Muscle of arm (tissue), 14 donors: ENCODE measurements at places on chromosomes 6 and 20. TPM values are rescaled to one million over a fixed set of nuclear protein-coding genes. Genes with fewer than 3 reads are reported as not detected.

ZBTB12 gene
- polyA plus RNA-seq = 12.8 TPM

CST2 gene
- polyA plus RNA-seq = not detected

NRN1 gene
- 32.1 TPM for polyA plus RNA-seq

SNX5 gene
- 90.3 TPM for polyA plus RNA-seq

PIGU gene
- 27.5 TPM for polyA plus RNA-seq

NR2E1 gene
- polyA plus RNA-seq = not detected

OPN5 gene
- 0.12 TPM for polyA plus RNA-seq

CEP43 gene
- 25.9 TPM for polyA plus RNA-seq

FAM217A gene
- polyA plus RNA-seq = 0.86 TPM

PPP1R16B gene
- 6.6 TPM for polyA plus RNA-seq

TUBB2A gene
- 116 TPM for polyA plus RNA-seq
